ENCODE measurements at places on chromosomes 16 and 17. TPM values are rescaled to one million over a fixed set of nuclear protein-coding genes. Genes with fewer than 3 reads are reported as not detected.

SOST gene
- total RNA-seq, result not detected

- DNase-seq, result peak; percentile 83
Measured at GRCh38 chr17:55348749-55349354, 72.8 kb downstream of the MMD start.

GRCh38 chr17:16882243-16882925 lies 89.5 kb downstream of the TNFRSF13B start:
- no peak for DNase-seq

DNA sequence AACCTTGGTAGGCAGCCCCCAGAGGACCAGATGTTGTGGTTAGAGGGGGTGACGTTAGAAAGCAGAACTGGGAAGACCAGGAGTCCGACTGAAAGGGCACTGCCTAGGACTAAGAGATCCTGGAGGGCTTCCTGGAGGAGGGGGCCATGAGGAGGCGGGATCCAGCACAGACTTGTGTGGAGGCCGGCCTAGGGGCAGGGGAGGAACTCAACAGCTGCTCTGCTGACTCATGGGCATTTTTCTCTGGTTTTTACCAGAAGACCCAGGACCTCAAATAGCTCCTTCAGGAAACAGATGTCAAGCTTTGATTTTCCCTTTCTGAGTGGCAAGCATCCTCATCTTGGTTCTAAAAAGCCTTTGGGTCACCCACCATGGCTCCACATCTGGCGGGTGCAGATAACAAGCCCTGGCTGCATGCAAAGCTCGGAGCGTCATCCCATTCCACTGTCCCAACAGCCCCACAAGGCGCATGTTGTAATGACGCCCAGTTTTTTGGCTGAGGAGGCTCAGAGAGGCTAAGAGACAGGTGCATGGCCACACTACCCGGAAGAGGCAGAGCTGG lies 29.0 kb downstream of the IL21R start:
- no peak for DNase-seq

DNA sequence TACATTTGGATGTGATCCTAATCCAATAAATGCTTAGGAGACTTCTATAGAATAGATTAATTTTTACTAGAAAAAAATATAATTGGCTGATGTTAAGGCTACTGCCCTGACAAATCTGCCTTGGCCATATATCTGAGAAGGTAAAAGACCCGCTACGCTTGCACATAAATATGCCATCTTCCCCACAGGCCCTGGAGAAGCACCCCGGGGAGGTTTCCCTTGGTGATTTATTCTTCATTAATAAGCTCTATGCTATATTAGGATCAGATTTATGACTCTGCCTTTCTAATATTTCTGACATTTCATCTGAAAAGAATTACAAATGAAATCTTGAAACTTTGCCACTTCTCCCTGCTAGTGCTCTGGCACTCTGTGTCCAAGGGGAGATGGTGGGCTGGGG lies 27.4 kb upstream of the MEOX1 start:
- no peak for DNase-seq
